ENCODE measurements at places on chromosomes 6 and 20.

- no peak for DNase-seq
Measured at GRCh38 chr20:47971058-47971791, 185.9 kb upstream of the SULF2 start.

DNA sequence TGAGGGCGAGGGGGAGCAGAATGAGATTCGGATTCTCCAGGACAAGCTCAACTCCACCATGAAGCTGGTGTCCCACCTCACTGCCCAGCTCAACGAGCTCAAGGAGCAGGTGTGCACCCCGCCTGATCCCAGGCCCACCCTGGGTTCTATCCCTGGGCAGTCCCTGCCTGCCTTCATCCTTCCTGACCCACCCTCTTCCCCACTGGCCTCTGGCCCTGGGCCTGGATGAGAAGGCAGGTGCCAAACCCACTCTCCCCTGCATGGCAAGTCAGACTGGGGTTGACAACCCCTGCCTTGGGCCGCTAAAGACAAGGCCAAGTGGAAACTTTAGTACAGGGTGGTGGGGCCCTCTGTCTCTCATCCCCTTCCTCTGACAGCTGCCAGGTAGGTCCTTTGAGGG, 16.5 kb downstream of the UQCC2 start:
- no peak for DNase-seq

DNA sequence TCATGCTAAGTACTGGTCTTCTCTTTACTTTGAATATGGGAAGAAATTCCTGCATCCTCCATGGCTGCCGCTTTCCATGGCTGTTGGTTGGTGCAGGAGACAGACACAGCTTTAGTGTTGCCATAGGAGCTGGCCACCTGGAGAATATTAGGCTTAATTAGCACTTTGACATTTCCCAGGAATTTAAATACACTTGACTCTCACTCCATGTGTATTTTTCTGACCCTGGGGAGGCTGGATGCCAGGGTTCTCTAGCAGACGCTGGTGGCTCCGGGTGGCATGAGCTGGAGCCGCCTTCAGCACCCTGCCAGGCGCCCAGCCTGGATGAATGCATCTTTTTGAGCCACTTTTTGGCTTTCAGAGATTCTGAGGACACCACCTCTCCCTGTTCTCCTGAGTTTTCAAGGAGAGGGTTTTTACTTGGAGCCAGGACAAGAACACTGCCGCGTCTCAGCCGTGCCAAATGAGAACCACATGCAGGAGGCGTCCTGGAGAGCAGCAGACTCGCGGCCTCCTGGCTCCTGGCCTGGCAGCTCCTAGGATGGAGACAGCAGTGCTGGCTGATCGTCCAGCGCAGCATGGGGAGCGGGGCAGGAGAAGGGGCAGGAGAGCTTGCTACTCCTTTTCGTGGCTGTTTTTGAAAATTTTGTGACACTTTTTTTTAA, 258.8 kb downstream of the SMOC2 start:
- no peak for DNase-seq

DNA sequence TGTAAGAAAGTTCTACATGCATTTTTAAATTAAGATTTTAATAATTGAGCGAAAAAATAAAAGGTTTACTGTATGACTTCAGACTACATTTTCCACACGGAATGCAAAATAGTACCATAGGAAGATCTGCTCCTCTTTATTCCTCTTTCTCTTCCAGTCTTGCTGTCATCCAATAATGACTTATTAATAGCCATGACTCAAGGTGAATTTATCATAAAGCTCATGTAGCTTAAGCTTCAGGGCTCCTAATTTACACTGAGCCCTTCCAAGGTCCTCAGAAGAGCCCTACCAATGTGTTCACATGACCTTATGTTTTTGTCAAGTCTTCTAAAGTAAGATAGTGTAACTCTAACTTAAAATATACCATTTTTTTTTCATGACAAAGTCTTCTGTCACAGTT, 510.1 kb downstream of the PHF3 start:
- DNase-seq: no peak

- DNase-seq: no peak
Measured at GRCh38 chr6:164034602-164035140, 620.2 kb downstream of the QKI start.

GRCh38 chr6:5786321-5786968, 220.3 kb downstream of the NRN1 start:
- no peak for DNase-seq

DNA sequence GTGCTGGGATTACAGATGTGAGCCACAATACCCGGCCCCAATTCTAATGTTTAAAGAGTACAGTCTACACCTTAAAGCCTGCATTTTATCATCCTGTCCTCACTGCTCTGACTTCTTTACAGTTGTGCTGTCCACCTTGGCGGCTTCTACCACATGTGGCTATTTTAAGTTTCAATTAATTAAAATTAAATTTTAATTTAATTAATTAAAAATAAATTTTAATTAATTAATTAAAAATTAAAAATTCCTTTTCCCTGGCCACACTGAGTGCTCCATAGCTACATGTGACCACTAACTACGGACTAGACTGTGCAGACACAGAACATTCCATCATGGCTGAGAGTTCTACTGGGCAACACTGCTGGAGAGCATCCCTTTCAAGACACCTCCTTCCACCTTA, 27.4 kb downstream of the ATP9A start:
- DNase-seq: no peak

DNA sequence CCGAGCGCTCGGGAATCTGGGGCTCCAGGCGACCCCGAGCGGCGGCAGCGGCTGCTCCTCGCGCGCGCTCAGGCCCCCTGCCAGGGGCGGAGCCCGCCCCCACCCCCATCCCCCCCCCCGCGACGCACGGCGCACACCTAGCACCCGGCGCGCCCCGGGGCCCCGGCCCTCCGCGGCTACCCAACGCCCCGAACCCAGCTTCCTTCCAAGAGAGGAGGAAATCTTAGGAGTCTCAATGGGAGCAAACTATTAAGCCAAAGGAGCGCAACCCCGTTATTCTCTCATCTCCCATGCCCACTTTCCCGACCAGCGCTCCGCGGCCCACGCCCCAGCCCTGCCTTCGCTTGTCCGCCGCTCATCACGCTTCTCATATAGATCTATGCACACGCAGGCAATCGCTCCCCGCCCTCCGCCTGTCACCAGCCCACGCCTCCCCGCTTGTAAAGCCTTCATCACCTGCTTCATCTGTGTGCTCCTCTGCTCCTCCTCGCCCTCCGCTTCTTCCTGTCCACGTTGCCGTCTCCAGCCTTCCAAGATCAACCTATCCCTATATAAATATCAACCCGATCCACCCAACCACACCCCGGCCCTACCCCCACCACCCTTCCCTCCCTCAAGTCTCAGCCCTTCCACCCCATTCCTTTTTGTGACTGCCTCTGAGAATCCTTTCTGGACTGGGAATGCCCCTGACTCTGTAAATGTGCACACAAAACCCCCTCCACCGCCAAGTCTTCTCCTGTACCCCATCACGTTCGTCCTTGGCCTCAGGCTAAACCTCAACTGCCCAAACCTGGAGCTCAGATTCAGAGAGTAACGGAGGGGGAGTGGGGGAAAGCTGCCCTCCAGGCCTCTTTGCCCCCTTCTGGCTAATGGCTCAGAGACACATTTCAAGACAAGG, at the start of gene DLK2:
Gene DLK2, minus strand, starts transcription at position 18 of the 898 bp plus-strand sequence. CDS start 723 bp downstream, outside the sequence.
- no peak for DNase-seq

DNA sequence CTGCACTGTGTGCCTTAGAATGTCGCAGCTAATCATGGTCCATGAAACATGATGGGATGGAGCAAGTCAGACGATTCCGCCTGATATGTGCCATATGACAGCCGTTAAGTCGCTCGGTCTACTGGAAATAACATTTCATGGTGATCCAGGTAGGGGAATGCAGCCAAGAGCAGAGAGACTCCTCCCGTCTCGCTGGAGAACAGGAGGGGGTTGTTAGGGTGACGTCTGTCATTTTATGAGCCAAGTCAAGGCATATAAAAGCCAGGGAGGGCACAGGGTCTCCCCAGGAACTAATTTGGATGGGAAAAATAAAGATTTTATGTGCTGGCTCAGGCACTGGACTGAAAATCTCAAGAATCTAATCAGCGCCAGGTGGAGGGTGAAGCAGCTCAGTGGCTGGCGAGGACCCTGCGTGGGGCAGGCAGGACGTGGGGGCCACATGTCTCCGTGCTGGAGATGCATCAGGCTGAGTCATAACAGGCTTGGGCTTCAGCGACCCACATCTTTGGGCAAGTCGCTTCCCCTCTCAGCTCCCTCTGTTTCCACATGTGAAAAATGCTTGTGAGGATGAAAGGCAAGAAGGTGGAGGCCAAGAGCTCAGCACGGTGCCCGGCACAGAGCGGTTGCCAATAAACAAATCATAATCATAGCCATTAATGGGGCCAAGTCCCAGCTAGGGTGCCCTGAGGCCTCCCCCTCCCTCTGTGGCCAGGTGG, 234.6 kb downstream of the ANKRD60 start:
- DNase-seq: no peak

DNA sequence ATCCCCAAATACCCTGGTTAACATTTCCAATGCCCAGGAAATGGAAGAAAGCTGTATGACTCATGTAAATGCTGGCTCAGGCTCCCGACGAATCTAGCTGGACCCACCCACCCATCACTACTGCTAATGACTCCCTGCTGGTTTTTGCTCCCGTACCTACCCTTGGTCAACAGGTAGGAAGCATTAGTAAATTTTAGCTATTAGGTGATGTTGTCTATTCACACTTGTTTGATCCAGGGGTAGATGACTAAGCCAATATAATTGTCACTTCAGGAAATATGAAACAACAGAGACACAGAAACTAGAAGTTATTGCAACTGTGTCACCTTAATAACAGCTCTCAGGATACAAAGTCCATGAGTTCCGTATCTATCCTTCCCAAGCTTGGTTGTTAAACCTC, 94.4 kb upstream of the BEND6 start:
- no peak for DNase-seq

GRCh38 chr20:4267242-4267641, 251.9 kb upstream of the RNF24 start:
- DNase-seq: peak; percentile 13

- no peak for DNase-seq
Measured at GRCh38 chr6:21842875-21843645, 249.5 kb downstream of the SOX4 start.

DNA sequence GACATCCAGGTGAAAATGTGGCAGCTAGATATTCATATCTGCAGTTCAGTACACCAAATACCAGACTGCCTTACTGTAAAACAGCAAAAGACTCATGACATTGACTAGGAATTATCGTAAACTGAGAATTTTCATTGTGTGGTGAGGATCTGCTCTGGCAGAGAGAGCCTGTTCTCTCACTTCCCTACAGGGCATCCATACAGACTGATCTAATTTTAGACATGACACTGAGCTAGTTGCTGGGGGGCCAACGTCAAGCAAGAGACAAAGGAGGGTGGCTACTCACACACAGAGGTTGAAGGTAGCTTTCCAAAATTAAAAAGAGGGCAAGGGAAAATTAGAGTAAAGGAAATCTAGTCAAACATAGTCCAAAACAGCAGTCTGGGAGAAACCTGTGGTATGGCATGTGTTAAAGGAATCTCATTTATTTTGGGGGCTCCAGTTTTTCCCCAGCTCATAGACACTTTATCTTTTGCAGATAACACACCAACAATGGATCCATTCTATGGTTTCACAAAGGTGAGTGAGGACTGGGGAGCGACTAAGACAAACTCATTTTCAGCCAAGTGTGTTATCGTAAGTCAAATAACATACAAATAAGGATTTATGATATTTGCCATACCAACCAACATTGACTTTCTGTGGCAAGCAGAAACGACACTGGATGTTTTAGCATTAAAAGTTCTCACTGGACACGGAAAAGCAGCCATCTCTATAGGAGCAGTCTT, 36.6 kb upstream of the NHSL1 start:
- DNase-seq: no peak

- no peak for DNase-seq
Measured at GRCh38 chr20:50048420-50049166, 64.4 kb downstream of the UBE2V1 start.

DNA sequence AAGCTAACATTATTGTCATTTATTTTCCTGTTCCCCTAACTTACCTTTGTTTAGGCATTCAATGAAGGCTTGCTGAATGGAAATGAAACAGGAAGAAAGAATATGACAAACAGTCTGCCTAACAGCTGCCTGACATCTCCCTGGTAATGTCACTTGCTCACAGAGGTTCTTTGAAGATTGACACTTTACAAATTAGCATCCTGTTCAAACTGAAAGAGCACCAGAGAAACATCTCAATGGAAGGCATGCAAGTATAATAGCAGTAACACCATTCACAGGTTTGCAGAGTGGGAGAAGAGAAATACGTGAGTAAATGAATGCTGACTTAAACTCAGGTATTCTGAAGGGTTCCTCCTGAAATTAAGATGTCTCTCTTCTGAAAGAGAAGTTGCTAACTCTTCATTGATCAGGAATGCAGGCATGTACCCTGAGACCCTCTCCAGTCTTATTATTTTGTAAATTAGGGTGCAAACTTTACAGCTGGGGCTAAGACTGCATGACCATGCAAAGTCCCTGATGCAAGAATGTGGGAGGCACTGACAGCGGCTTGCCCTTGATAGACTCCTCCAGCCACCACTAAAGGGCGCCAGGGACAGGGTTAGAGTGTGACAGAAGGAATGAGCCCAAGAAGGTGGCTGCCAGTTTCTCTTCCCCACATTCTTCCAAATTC, 1.3 kb upstream of the SMLR1 start:
- no peak for DNase-seq

DNA sequence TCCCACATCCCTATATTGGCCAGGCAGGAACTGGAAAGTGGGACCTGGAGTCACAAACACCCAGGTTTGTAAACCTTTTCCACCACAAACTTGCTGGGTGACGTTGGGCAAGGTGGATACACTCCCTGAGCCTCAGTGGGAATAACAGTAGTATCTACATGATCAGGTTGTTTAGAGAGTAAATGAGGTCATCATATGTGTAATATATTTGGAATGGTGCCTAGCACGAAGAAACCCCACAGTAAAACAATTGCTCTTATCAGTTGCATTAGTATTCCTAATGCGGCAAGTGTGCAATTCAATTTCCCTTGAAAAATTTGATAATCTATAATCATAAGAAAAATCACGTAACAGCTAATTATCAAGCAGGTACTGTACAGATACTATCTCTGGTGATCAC, 51.9 kb downstream of the HIVEP2 start:
- no peak for DNase-seq

DNA sequence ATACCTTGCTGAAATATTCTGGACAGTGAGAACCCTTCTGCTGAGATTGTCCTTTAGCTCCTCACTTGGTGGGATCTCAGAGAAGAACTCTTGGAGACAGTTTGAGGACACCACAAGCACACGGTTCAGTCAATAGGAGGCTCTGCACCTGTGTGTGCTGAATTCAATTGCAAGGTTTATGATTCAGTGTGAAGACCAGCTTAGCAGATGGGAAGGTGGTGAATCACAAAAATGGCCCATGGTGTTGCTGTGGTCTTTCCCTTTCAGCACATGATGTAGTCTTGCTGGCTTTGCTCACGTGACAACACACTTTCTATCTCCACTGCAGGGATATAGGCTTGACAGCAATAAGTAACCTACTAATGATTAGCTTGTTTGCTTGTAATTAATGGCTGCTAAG, 270.3 kb downstream of the SLC24A3 start:
- DNase-seq: no peak

GRCh38 chr6:15911753-15912504, 217.0 kb upstream of the MYLIP start:
- no peak for DNase-seq

- no peak for DNase-seq
Measured at GRCh38 chr6:109362102-109362884, 20.0 kb downstream of the CD164 start.

- no peak for DNase-seq
Measured at GRCh38 chr6:6689400-6690143, 101.1 kb downstream of the LY86 start.

- no peak for DNase-seq
Measured at GRCh38 chr20:62517901-62518610, 42.3 kb upstream of the GATA5 start.

GRCh38 chr20:38113401-38114325, 51.4 kb downstream of the TGM2 start:
- DNase-seq: peak; percentile 14

Measured in bone marrow (tissue), 2 donors.